ENCODE measurements at places on chromosomes 4 and X.
A peak's percentile ranks its signal among the peaks of the same experiment; 100 is the strongest.

GRCh38 chrX:20317873-20318272 lies 51.2 kb upstream of the RPS6KA3 start:
- DNase-seq: no peak

- peak; percentile 73 for DNase-seq
These were observed 28.5 kb upstream of the RTL3 start for GRCh38 chrX:78687586-78687985.

GRCh38 chr4:145554691-145555090 lies 64.5 kb upstream of the MMAA start:
- DNase-seq: no peak

GRCh38 chr4:3313556-3314228 lies 20.9 kb downstream of the RGS12 start:
- DNase-seq: no peak

DNA sequence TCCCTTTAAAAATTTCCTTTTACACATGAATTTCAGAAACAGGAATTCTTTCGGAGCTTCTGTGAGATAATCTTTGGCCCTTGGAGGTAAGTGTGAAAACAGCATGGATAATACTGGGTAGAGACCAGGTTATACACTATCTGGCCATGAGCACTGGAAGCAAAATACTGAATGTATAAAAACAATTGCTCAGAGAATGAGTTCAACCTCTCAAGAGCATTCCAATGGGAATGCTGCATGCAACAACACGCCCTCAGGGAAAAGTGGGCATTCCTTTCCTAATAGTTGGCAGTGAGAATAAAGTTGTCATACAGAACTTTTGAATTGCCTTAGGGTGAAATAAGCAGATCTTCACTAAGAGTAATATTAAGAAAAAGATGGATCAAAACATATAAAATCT lies 574.8 kb upstream of the DIPK2B start:
- no peak for DNase-seq

GRCh38 chr4:67546971-67547370 lies 1.7 kb upstream of the CENPC start:
- no peak for DNase-seq

DNA sequence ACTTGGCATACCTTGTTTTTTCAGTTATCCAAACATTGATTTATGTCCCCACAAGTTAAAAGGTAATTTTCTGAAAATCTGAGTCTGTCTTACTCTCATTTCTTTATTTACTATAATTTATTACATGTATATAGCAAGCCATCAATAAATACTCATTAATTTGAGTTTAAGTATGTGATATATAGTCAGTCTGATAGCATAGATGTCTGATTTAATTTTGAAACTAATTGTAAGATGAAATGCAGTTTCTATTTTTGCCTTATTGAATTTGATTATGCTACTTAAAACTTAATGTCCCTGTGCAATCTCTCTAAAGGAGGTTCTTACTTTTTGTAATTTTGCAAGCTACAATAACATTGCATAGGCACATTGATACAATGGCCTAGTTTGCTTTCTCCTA lies 2418.6 kb downstream of the ARAP2 start:
- DNase-seq: no peak

DNA sequence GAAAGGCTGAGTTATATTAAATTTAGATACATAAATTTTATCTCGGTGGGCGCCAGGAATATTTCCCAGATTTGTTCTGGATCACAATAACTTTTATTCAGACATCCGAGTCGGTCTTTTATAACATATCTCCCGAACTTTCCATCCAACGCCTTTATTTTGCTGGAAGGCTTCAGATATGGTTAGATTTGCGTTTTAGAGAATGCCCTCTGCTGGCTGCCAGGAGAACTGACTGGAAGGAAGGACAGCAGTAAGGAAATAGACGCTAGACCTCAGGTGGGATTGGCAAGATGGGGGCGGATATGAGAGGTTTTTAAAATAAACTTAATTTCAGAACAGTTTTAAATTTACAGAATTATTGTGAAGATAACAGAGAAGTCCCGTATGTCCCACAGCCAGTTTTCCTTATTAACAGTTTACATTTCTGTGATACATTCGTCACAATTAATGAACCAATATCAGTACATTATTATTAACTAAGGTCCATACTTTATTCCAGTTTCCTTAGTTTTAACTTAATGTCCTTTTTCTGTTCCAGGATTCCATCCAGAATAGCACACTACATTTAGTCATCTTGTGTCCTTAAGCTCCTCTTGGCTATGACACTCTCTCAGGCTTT lies 4.6 kb upstream of the KANTR start:
- peak; percentile 26 for DNase-seq

DNA sequence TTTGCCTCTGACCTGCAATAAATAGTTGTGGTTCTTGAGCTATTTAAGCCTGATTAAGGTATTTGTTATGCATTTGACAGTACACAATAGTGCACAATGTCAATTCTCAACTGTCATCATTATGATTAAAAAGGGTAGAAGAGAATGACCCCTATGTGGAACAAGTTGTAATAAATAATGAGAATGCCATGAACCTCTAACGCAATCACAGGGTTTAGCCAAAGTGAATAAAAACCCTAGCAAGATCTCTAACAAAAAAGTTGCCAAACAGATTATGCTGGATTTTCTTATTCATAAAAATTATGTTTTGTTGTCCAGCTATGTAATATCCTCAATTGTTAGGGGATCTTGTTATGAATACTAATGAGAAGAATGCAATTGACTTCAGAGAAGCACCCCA lies 387.4 kb downstream of the GPAT3 start:
- DNase-seq: no peak

DNA sequence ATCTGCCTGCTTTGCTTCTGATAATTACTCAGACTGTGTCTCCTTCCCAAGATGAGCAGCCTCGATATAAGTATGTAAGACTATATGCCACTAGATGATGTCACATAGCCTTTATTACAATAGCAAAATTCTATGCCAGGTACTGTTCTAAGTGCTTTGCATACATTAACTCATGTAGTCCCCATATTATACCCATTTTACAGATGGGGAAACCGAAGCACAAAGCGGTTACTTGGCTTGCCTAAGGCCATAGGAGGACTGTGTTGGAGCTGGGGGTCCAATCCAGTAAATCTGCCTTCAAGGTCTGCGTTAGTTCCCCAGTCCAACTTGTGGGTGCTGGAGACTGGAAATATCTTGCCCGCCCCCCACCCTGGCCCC lies 826 bp upstream of the SCML1 start:
- DNase-seq: no peak

DNA sequence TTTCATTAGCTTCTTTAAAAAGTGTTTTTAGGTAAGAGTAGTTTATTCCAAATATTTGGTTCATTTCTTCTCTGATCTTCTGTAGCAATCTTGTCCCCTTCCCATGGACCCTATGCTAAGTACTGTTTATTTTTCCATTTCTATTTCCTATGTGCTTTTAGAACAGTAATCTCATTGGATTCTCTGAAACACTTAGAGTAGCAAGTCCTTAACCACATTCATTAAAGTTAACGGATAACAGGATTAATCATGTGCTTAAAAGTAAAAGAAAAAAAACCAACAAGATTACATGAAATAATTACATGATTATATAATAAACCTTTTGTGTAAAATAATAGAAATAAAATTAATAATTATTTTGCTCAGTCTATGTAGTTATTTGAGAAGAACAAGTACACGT lies 929.7 kb downstream of the C4orf33 start:
- no peak for DNase-seq

GRCh38 chr4:122360754-122361153 lies 18.1 kb upstream of the ADAD1 start:
- no peak for DNase-seq

DNA sequence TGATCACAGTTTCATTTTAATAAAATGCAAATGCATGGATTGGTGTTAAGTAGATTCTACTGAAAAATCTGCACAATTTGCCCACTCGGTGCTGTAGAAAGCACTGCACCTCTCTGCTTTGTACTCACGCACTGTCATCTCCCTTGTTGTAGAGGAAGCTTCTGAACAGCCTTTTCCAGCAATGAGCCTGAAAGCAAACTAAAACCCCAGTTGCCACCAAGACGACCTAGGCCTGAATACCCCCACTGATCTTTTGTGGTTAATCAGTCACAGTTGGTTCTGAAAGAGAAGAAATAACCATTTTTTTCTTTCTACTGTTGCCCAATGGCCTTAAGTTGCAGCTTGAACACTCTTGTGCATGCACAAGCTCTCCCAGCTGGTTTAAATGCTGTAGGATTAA lies 229.8 kb downstream of the NLGN4X start:
- DNase-seq: peak; percentile 68

DNA sequence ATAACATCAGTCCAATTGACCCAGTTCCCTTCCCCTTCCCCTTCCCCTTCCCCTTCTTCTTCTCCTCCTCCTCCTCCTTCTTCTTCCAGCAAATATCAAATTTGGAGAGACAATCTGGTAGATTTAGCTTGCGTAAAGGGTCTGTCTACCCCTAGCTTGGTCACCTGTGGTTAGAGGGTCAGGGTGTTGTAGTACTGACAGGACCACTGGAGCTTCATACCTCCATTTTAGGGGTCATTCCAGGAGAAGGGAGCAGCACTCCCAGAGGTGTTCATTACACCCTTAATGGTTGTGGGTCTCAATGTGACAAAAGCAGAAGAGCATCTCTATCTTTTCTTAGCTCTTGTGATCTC lies 3.7 kb upstream of the FGB start:
- DNase-seq: no peak

- no peak for DNase-seq
These were observed 1.7 kb downstream of the PPP2R2C start for GRCh38 chr4:6470502-6471306.

- DNase-seq: no peak
These were observed 179.0 kb downstream of the KCNIP4 start for GRCh38 chr4:21769404-21770147.

DNA sequence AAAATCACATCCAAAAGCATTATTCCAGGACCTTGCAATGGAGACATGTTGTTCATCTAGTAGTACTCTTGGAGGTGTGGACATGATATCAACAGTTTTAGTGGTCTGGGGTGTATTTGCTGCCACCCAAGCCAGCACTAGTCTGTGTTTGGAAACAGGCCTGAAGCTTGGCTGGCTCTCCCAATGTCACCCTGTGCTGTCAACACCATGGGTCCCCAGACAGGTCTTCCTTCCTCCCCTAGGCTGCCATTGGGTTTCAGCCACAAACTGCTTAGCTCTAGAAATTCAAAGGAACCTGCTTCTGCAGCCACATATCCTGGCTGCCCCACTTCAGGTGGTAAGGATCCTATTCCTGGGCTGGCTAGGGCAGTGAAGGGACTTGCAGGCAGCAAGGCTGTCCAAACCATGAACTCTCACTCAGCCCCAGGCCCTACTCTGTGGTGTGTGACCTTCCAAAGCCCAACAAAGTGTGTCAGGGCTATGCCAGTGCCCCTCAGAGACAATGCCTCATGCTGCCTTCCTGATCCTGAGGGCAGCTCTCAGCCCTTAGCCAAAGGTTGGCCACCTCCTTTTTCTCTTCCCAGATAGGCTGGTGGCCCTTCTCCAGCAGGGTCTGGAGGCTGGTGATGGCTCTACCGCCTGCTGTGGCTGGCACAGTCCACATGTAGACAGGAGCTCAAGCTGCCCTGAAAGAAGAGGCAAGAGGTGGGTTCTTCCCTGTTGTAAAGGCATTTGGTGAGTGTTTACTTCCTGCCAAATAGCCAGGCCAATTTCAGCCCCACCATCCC lies 18.3 kb downstream of the AMER1 start:
- DNase-seq: no peak

- DNase-seq: no peak
These were observed 34.3 kb downstream of the WFS1 start for GRCh38 chr4:6303943-6304342.

DNA sequence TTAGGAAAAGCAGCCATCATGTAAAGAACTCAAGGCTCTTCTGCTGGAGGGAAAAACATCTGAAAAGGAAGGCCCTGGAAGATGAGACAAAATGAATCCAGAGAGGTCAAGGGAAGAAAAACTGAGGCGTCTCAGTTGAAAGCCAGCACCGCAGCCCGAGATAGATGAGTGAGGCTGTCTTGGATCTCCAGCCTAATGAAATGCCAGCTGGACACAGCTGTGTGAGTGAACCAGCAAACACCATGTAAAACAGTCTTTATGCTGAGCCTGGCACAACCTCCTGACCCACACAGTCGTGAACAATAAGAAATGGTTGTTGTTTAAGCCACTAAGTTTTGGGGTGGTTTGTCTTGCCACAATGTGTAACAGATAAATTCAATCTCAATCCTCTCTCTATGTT lies 48.6 kb upstream of the RASL11B start:
- DNase-seq: no peak

- no peak for DNase-seq
These were observed 548 bp downstream of the NEUROG2 start for GRCh38 chr4:112515198-112516065.

GRCh38 chr4:143184217-143184502 lies 557 bp upstream of the USP38 start:
- DNase-seq: no peak

DNA sequence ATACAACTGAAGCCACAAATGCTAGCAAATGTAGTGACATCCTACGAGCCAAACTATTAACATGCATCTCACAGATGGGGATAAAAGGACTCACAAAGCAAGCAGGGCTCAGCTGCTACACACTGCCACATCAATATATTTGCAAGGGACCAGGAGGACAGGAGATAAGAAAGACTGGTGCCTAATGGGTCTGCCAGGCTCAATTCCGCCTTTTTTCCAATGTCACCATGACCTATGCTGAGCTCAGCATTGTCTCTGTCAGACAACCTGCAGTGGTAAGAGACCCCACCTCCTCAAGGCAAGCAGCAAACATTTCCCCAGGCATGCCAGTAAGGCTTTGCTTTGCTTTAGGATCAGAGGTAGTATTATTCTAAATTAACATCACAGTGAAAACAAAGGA lies 435 bp downstream of the DCX start:
- DNase-seq: no peak

DNA sequence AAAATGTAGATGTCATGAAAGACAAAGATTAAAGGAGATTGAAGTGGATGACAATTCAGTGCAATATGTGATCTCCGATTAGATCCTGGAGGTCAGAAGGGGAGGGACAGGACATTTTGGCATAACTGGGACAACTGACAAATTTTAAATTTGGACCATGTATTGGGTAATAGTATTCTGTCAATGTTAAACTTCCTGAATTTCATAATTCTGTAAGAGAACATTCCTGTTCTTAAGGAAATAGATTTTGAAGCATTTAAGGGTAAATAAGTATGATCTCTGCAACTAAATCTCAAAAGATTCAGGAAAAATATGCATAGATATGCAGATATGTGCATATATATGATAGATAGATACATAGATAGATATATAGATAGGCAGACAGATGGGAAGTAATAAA lies 11.0 kb downstream of the ODAPH start:
- DNase-seq: peak; percentile 43

DNA sequence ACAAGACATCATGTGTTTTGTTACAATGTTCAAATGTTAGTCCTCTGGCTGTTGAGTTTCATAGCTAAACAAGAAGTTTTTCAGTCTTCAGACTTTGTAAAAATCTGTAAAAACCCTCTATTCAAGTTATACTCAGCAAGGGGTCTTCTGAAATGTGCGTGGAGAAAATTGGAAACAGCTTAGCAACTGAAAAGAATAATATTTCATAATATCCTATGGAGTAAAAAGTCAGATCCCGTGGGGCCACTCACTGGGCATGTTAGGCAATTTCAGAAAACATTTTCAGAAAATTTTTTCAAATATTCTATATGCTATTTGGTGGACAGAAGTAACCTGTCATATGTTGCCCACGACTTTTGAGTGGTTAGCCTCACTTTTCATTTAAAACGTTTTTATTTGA lies 118.3 kb downstream of the CORIN start:
- no peak for DNase-seq

GRCh38 chr4:54728368-54728767 lies 70.6 kb downstream of the KIT start:
- peak; percentile 62 for DNase-seq
